ENCODE measurements at places on chromosomes 4 and X. TPM values are rescaled to one million over a fixed set of nuclear protein-coding genes. Genes with fewer than 3 reads are reported as not detected.

DNA sequence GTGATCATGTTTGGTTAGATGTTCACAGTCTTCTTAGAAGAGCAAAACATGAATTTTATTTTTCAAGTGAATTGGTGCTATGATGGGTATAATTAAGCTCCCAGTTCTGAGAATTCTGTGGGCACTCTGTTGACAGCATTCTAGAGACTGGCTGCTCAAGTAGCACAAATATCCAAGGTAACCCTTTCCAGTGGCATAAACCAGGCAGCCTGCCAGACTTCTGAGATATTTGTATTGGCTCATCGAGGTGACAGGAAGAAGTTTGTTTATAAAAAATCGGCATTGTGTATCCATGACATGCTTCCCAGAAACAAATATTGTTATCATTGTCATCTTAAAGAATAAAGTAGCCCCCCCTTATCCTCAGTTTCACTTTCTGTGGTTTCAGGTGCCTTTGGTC lies 28.3 kb downstream of the LANCL3 start:
- H3K4me1 ChIP-seq = no peaks in the 10 kb centered on the region
- no peak for DNase-seq
- H3K27me3 ChIP-seq = no peaks in the 10 kb centered on the region
- H3K4me3 ChIP-seq = no peak overlapping the region

- H3K4me1 ChIP-seq = no peaks in the 10 kb centered on the region
- DNase-seq = no peak
- no peak overlapping the region for H3K4me3 ChIP-seq
- no peaks in the 10 kb centered on the region for H3K36me3 ChIP-seq
These were observed 84.1 kb downstream of the SLC16A2 start for GRCh38 chrX:74505437-74505836.

Gene GPAT3
- 5.9 TPM for total RNA-seq

- no peak overlapping the region for H3K27ac ChIP-seq
- H3K4me3 ChIP-seq = no peak overlapping the region
- DNase-seq = no peak
- H3K4me1 ChIP-seq = no peaks in the 10 kb centered on the region
- H3K27me3 ChIP-seq = no peaks in the 10 kb centered on the region
- H3K36me3 ChIP-seq = no peaks in the 10 kb centered on the region
These were observed 39.3 kb downstream of the IL1RAPL1 start for GRCh38 chrX:28626515-28626914.

GRCh38 chr4:53043891-53044650 lies 182.0 kb downstream of the RASL11B start:
- H3K4me3 ChIP-seq = no peak overlapping the region
- H3K27me3 ChIP-seq = no peaks in the 10 kb centered on the region
- H3K36me3 ChIP-seq = no peaks in the 10 kb centered on the region
- no peak overlapping the region for H3K27ac ChIP-seq
- no peaks in the 10 kb centered on the region for H3K4me1 ChIP-seq
- no peak for DNase-seq

Gene PIR
- total RNA-seq = 19.8 TPM

DNA sequence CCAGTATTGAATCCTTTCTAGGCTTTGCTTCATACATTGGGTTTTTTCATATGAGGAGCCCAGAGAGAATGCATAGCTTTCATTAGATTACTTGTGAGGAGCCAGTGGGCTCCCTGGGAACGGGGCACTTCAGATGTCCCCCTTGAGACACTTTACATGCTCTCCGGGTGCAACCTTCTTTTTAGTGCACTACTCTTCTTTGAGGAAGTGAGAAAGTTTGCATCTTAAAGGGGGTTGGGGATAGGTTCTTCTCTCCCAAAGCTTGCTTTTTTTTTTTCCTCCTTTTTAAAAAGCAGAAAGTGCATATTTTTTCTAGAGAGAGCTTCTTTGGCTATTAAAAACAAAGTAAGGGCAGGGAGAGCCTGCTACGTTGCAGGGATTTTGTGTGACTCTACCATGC lies 4.3 kb downstream of the HADH start:
- no peak for DNase-seq
- no peak overlapping the region for H3K4me3 ChIP-seq
- no peaks in the 10 kb centered on the region for H3K27me3 ChIP-seq
- no peaks in the 10 kb centered on the region for H3K36me3 ChIP-seq

DNA sequence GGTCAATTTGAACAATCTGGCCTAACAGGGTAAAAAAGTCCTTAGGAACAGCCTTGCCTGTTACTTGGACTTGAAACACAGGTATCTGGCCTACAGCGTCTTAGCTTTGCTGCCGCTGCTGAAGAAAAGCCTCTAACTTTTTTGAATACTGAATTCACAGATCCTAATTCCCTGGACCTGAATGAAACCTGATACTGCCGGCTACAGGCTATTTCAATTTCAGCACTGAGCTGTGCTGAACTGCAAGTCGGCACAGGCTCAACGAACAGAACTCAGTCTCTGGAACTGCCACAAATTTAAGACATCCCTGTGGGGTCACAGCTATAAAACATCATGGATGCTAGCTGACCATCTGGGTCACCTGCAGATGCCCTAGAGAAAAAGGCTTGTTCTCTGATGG lies 7.2 kb downstream of the NR0B1 start:
- DNase-seq = no peak
- H3K4me3 ChIP-seq = no peak overlapping the region

DNA sequence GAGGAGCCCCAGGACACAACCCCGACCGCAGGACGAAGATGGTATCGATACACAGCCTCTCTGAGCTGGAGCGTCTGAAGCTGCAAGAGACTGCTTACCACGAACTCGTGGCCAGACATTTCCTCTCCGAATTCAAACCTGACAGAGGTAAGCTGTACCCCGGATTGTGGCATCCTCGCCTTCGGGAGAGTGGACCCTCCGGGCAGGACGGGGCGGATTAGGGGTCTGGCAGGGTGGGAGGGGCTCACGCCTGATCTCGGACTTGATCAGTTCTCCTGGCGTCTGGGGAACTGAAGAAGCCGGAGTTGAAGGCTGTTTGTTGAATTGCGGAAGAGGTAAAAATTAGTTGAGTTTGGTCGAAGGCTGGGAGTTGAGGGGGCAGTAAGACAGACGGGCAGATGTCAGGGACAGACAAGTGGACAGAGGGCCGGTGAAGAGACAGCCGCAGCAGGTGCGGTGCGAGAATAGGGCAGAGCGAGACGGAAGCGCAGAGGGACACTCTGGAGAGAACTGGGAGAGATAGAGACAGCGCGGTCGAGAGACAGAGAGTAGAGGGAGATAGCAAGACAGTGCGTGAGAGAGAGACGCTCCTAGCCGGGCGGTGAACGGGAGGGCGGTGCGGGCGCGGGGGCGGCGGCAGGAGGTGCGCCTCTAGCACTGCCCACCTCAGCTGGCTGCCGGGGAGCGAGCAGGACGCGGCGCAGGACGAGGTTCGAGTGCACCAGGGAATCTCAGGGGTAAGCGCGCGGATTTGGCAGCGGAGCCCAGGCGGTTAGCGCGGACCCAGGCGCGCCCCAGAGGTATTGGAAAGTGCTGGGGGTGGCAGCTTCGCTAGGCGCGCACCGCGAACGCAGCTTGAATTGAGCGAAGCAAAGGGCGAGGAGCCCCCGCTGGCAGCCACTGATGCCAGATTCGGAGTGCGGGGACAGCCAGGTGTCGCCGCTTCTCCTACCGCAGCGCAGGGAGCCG lies 23.9 kb downstream of the ARHGAP36 start:
- H3K4me1 ChIP-seq = no peaks in the 10 kb centered on the region
- H3K4me3 ChIP-seq = no peak overlapping the region
- no peak for DNase-seq
- H3K36me3 ChIP-seq = no peaks in the 10 kb centered on the region

- peaks cover 4% of the 10 kb centered on the region for H3K4me1 ChIP-seq
- no peaks in the 10 kb centered on the region for H3K36me3 ChIP-seq
- H3K4me3 ChIP-seq = no peak overlapping the region
These were observed 157.2 kb downstream of the CFAP299 start for GRCh38 chr4:80492761-80493160.

DNA sequence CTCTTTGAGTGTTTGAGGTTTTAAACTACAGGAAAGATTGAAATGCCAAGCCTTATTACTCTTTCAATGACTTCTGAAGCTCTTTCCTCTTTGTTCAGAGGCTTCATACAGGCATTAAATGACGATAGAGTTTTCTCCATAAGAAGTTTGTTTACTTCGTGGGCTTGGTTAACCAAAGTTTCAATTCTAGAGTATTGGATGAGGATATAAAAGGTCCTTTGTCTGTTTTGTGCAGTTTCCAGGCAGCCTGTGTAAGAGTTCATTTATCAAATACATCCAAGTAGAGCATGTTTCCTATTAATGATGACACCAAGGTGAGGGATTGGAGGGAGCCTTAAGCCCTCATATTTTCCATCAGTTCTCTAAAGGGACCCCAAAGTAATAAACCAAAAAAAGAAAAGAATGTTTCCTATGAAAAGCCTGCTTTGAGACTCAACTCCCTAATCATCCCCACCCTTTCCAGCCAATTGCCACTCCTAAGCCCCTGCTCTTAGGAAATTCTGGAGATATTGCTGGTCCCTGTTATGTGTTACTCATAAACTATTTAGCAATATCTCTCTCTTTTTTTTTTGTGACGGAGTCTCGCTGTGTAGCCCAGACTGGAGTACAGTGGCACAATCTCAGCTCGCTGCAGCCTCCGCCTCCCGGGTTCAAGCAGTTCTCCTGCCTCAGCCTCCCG lies 106.2 kb upstream of the IL13RA1 start:
- no peak for DNase-seq
- H3K27me3 ChIP-seq = no peaks in the 10 kb centered on the region
- no peaks in the 10 kb centered on the region for H3K4me1 ChIP-seq
- H3K36me3 ChIP-seq = peaks cover 41% of the 10 kb centered on the region
- no peak overlapping the region for H3K4me3 ChIP-seq

Gene FGF2
- total RNA-seq = 8.1 TPM

GRCh38 chrX:68249903-68250302 lies 183.4 kb downstream of the OPHN1 start:
- no peak overlapping the region for H3K4me3 ChIP-seq
- H3K27me3 ChIP-seq = no peaks in the 10 kb centered on the region
- no peaks in the 10 kb centered on the region for H3K36me3 ChIP-seq
- no peak for DNase-seq

GRCh38 chr4:160980091-160980490 lies 1183.7 kb downstream of the FSTL5 start:
- no peaks in the 10 kb centered on the region for H3K36me3 ChIP-seq
- H3K27me3 ChIP-seq = no peaks in the 10 kb centered on the region
- no peak overlapping the region for H3K4me3 ChIP-seq

DNA sequence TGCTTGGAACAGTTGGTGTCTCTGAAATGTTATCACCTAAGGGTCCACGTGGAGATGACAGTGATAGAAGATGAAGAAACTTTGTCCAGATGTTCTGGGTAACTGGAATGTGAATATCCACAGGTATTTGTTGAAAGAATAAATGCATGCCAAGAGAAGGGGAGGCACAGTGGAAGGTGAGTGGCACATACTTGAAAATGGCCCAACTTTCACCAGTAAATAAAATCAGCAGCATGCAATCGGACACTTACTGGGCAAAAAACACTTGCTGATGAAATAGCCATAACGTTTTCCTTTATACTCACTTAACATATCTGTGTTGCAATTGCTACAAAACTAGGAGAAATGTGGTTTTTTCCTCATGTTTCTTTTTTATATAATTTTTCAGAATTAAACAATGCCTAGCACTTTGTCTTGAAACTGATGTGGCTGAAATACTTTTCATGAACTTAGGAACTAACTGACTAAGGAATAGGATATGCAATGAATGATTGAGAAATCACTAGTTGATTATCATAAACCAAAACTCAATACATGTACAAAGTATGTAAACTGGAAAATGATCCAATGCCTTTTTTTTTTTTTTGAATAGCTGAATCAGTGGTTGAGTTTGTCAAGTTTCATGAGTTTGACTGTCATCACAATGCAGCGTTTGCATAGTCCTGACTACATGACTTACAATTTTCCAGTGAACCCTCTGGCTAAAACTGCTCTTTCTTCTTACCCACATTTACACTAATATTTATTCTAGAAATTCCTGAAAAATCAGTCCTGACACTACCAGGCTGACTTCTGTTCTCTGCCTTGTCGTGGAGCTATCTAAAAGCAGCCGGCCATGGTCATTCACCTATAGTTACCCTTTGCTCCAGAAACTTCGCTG lies 127.4 kb downstream of the CPE start:
- no peak overlapping the region for H3K4me3 ChIP-seq
- no peak for DNase-seq
- no peaks in the 10 kb centered on the region for H3K36me3 ChIP-seq

DNA sequence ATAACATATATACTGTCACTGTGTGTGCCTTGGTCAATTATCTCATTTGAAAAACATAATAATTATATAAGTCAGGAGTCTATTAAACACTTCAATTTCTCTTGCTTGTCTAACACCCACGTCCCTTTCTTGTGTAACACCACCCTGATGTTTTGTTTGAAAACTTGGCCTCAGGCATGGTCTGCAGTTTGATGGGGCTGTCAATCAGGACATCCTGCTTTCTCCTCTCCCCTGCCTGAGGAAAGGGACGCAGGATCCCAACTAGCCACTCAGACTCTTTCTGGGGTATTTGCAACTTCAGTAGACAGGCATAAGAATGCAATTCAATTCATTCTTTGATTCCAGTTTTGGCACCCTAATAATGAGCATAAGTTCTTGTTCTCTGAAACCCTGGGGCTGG lies 48.8 kb downstream of the DKK2 start:
- H3K27me3 ChIP-seq = no peaks in the 10 kb centered on the region
- no peaks in the 10 kb centered on the region for H3K36me3 ChIP-seq
- no peaks in the 10 kb centered on the region for H3K4me1 ChIP-seq

Gene CT47B1
- total RNA-seq = not detected

DNA sequence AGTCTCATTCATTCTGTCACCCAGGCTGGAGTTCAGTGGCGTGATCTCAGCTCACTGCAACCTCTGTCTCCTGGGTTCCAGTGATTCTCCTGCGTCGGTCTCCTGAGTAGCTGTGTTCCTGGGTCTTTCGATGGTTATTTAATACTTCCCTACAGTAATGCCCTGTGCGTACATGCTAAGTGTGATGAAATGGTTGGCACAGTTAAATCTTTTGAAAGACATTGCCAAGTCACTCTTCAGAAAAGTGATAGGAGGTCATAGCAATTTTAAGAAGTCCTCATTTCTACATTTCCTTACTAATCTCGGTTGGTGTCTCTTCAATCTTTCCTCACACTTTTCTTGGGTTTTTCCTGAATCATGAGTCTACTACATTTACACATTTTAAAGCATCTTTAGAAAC lies 14.4 kb downstream of the HTT-AS start:
- no peak for DNase-seq
- H3K4me1 ChIP-seq = no peaks in the 10 kb centered on the region
- no peak overlapping the region for H3K4me3 ChIP-seq
- no peak overlapping the region for H3K27ac ChIP-seq
- H3K36me3 ChIP-seq = no peaks in the 10 kb centered on the region

Gene NBDY
- 37.5 TPM for total RNA-seq

GRCh38 chrX:7225338-7225737 lies 77.4 kb upstream of the PUDP start:
- no peak overlapping the region for H3K4me3 ChIP-seq
- no peak overlapping the region for H3K27ac ChIP-seq
- no peaks in the 10 kb centered on the region for H3K36me3 ChIP-seq

Measured in lower lobe of right lung (tissue), 2 donors.